ENCODE measurements at places on chromosomes 3 and 15.

DNA sequence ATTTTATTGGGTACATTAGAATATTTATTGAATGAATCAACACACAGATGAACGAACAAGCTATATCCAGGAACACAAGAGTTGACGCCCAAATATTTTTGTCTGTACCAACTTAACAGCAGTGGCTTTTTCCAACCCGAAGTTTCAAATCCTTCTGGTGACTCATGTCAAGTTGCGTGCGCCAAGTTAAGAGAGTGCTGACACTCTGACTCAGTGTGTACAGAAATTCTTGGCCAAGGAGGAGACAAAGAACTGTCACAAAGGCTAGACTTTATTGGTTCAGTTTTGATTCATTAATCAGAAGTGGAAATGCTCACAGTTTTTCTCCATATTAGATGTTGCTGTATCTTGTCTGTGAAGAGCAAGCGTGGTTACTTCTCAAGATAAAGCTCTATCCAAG is 59.6 kb upstream of the TSC22D2 start:
- DNase-seq: peak; percentile 62

- DNase-seq: no peak
These were observed 99.6 kb downstream of the VPS8 start for GRCh38 chr3:184911570-184911969.

GRCh38 chr15:67569668-67570067 is 27.2 kb downstream of the MAP2K5 start:
- DNase-seq: no peak

DNA sequence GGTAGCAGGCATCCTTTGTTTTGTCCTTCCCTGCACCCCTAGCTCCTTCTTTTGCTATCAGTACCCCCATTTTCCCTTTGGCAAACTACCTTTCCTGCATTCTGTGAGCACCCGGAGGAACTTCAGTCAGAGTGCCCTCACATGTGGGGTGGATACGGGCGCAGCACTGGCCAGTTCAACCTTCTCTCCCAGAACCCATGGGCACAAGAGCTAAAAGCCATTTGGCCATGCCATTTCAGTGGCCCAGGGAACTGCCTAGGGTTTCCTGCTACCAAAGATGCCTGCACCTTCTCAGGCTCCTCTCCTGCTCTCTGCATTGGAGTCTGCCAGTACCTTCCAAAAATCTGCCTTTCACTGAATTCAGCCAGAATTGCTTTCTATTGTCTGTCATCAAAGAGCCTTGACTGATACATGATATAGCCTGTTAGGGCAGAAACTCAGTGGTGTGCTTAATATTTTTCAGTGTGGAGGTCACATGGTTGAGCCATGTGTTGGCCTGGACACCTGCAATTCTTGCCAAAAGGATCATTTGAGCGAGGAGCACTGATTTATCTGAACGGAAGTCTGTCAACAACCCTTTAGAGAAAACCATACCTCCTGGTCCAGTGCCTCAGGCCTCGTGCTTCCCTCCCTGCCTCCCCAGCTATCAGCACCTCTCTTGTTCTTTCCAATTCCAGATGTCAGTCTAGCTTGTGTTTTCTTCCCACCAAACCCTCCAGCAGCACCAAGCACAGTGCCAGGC is 27.0 kb upstream of the HHATL start:
- no peak for DNase-seq

GRCh38 chr15:31758126-31758525 is 272.2 kb upstream of the CHRNA7 start:
- DNase-seq: peak; percentile 16

Measured in inflammatory macrophage treated with lipopolysaccharide for 1 hour (primary cell).